ENCODE measurements at places on chromosomes 4 and X.

DNA sequence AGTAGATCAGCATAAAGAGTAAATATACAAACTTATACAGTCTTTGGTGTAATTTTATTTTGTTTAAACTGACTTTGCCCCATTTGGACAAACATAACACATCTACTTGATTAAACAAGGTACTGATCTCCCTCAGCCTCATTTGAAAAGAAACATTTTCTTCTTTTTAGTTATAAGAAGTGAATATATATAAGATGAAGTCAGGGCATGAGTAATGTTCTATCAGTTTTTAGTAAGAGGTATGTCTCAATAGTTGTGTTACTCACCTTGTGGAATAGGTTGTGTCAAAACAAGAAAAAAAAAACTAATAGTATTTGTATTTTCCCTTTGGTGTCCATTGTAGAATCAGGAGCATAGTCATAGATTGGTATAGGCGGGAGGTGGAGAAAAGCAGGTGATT lies 327.4 kb downstream of the RPA4 start:
- DNase-seq, result peak; percentile 19

GRCh38 chr4:72977936-72978485 lies 91.5 kb downstream of the COX18 start:
- DNase-seq, result no peak

- no peak for DNase-seq
Measured at GRCh38 chr4:156594624-156595023, 377.0 kb downstream of the PDGFC start.

GRCh38 chr4:91916219-91916618 lies 387.5 kb upstream of the GRID2 start:
- DNase-seq, result no peak

DNA sequence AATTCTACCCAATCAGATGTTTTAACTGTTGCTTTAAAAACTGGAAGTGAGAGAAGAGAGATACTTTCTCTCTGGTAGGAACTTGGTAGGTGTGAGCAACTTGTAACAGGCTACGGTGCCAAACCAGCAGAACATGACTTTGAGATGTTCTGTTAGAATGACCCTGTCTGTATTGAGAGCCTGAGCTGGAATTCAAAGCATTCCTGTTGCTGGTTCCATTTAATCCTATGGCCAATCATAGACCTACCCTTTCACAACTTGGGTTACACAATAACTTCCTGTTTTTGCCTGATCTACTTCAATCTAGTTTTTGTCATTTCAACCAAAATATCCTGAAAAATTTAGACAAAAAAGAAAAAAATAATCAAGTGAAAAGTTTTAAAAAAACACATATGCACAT lies 1.7 kb upstream of the PRRG1 start:
- no peak for DNase-seq

GRCh38 chr4:144653781-144654545 lies 8.0 kb downstream of the HHIP start:
- DNase-seq, result no peak

All from activated CD4-positive, alpha-beta T cell treated with anti-CD3 and anti-CD28 coated beads, Interleukin-2, amount 50 U/mL, for 16 hours (primary cell).